Activated CD8-positive, alpha-beta memory T cell treated with anti-CD3 and anti-CD28 coated beads for 36 hours (primary cell): ENCODE measurements at places on chromosomes 1 and 21. TPM values are rescaled to one million over a fixed set of nuclear protein-coding genes. Genes with fewer than 3 reads are reported as not detected.

Gene TSPEAR
- total RNA-seq, result not detected

Gene OR2L13
- not detected for total RNA-seq

Gene TNFSF18
- total RNA-seq, result not detected

Gene SFPQ
- total RNA-seq, result 367 TPM

Gene FAM43B
- not detected for total RNA-seq

Gene TMEM81
- 2.6 TPM for total RNA-seq

Gene UTS2
- not detected for total RNA-seq

Gene NUAK2
- total RNA-seq, result 1.3 TPM

Gene RXFP4
- not detected for total RNA-seq

Gene SLC35F3
- total RNA-seq, result 8.3 TPM

Gene C1orf116
- total RNA-seq, result not detected

Gene MTARC1
- not detected for total RNA-seq

Gene C1orf94
- not detected for total RNA-seq

Gene CFHR2
- total RNA-seq, result not detected

Gene SLFNL1
- total RNA-seq, result 0.11 TPM

Gene ANGPTL7
- total RNA-seq, result not detected

Gene OR2M3
- total RNA-seq, result not detected

Gene TNFRSF18
- 79.2 TPM for total RNA-seq

Gene BRINP3
- total RNA-seq, result not detected

Gene C8A
- total RNA-seq, result not detected

Gene BSND
- total RNA-seq, result not detected

Gene PRR9
- not detected for total RNA-seq

Gene KIF26B
- total RNA-seq, result 0.31 TPM
